LNCaP clone FGC (cell line): ENCODE measurements at places on chromosomes 11 and 22.

DNA sequence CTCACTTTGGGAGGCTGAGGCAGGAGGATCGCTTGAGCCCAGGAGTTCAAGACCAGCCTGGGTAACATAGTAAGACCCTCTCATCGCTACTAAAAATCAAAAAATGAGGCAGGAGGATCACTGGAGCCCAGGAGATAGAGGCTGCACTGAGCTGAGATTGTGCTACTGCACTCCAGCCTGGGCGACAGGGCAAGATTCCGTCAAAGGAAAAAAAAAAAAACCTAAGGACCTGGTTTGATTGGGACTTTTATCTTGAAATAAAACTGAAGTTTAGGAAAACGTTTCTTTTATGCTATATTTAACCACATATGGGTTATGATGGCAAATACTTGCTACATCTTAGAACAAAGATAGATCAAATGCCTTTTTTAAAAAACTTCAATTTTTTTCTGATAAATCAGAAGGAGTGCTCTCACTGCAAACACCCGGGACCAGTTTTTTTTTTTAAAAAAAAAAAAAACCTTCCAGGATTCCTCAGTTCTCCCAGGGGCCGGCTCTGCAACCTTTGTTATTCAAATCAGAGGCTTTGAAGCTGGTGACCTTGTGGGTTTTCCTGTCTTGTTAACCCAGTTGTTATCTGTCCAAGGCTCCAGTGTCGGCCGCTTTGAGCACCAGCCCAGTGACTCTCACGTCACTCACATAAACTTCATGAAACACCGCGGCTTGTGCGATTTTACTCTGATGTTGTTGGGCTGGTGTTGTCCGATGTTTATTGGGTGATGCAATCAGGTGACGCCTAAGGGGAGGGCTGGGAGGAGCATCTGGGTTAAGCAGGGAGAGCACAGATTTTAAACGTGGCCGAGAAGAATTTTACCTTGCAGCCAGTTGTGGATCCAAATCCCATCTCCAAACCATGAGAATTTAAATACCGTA is 24.7 kb upstream of the SLC22A12 start:
- DNase-seq, result peak; percentile 98

GRCh38 chr22:49232319-49233067 is 595.2 kb downstream of the BRD1 start:
- DNase-seq, result no peak

DNA sequence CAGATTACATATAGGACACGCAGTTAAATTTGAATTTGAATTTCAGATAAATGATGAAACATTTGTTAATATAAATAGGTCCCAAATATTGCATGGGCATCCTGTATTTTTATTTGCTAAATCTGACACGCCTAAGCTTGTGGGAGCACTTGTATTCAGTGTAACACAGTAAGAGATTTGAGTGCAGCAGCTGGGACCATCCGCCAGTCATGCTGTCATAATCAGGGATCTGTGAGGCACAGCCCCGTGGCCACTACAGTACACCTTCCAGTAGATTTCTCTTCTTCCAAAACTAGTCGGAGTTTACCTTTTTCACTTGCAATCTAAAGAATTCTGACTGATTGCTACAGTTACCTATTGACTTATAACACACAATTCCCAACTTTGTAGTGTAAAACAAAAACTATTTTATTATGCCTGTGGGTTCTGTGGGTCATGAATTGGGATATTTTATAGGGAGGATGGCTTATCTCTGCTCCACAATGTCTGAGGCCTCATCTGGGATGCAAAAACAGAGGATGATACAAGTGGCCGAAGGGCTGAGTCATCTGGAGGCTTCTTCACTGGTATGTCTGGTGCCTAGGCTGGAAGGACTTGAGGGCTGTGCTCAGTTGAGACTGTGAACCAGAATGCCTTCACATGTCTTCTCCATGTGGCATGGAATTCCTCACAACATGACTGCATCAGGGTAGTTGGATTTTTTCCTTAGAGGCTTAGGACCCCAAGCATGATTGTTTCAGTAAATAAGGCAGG is 74.1 kb downstream of the PRSS23 start:
- no peak for DNase-seq

DNA sequence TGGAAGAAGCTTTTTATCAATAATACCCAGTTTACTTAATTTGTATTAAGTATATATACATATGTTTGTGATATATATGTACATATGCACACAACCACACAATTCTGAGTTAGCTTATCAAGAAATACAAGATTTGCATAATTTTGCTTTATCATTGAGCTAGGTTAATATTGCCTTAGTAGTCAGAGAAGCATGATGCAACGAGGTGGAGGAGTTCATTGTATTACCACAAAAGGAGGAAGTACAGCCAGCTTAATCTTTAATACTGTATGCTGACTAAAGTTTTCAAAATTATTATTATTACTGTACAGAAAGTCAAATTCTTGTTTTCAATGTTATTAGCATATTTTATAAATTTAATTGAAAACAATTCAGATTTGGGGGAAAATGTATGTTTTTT is 278.4 kb upstream of the PDGFD start:
- DNase-seq, result no peak

DNA sequence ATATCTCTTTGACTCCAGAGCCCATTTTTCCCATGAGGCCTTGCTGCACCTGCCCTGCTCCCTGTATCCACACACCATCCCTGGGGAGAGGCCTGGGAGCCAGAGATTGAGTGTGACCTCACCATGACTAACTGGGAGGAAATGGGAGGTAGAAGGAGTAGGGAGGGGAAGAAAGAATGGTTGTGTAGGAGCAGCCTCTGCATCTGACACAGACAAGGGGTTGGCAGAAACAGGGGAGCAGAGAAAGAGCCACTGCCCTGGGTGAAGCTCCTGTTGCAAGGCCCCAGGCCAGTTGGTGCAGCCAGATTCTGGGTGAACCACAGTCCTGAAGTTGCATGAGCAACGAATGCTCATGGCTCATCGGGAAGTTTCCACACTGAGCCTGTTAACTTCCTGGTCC is 32.4 kb downstream of the POU2F3 start:
- DNase-seq, result no peak

DNA sequence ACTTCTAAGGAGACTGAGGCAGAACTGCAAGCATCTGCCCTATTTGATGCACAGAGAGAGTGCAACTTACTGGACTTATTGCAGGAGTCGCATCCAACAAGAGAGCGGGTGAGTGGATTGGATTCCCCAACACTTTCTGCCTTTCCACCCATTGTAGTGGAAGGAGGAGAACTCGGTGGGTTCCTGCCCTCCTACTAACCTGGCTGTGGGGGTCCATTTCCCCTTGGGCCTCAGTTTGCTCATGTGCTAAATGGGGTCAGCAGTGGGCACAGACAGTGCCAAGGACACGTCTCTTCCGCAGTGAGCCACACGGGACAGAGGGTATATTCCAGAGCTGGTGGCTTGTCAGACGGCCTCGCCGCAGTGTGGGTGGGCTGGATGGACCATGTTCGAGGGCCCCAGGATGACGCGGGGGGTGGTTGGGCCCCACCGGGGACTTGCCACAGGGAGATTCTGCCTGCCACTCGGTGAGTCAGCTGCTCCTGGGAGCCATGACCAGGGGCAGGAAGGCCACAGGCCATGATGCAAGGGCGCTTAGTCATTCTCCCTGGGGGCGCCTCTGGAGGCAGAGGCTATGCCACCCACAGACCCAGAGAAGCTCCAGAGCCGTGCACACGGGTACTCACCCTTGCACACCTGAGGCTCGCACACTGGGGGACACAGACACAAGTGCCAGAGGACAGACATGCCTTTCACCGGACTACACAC is 8.2 kb downstream of the ALX4 start:
- no peak for DNase-seq

GRCh38 chr22:41739576-41739975 is 40.3 kb downstream of the MEI1 start:
- DNase-seq, result no peak

DNA sequence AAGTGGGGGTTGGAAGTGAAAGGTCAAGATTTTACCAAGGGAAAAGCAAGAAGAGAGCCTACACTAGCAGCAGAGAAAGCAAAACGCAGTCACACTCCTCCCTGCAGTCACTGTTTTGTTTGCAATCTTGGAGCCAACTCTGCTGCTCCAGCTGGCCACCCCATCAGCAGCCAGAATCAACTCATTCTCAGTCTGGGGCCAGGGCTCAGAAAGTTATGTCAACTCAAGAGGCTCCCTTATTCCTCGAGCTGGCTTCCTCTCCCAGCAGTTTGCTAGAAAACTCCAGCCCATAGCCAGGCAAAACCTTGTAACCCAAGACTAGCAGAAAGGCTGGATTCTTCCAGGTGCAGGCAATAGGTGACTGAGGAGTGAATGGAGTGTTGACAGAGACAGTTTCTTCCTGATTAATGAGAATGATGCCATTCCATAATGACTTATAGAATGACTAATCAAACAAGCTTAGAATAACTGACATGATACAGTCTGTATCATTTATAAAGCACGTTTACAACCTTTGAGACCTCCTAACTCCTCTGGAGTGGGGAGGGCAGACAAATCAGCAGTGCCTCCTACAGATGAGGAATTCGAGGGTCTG is 53.4 kb downstream of the P4HA3 start:
- peak; percentile 68 for DNase-seq

GRCh38 chr22:19889951-19890350 is 35.3 kb upstream of the GNB1L start:
- DNase-seq, result no peak

DNA sequence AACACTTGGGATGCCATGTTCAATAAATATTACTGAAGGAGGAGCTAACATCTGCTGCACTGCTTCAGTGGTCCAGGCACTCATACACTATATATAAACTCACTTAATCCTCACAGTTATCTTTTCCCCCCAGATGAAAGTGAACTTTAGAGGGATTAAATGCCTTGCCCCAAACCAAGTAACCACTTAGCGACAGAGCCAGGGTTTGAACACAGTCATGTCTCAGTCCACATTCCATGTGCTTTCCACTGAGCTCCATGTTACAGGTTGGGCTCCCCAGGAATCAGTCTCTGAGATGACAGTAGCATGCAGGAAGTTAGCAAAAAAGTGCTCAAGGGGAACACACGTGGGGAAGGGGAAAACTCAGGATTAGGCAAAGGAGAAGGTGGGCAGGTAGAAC is 59.3 kb downstream of the ENDOD1 start:
- DNase-seq, result no peak

DNA sequence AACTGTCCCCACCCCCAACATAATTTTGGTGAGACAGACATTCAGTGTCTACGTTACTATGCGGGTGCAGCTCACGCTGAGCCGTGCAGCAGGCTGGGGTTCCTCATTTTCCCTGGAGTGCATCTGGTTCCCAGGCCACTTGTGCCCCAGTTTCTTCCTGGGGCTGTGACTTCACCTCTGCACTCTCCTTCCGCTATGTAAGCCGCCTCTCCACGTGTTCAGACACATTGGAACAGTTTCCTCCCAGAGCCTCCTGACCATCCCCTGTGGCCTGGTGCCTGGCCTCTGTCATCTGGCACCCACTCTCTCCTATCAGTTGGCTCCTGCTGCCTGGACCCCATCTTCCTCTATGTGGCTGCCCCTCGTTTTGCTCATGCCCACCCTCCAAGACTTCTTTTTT is 46.2 kb upstream of the A4GALT start:
- DNase-seq, result no peak

- DNase-seq, result no peak
Observed at GRCh38 chr11:102929972-102930371, 25.6 kb downstream of the MMP13 start.
